ENCODE measurements at places on chromosomes 16 and 17.
A peak's percentile ranks its signal among the peaks of the same experiment; 100 is the strongest.

- DNase-seq, result no peak
Measured at GRCh38 chr17:61579961-61580360, 11.1 kb downstream of the NACA2 start.

GRCh38 chr17:43360376-43360738 is 38.4 kb upstream of the ARL4D start:
- no peak for DNase-seq

GRCh38 chr17:28735242-28735722 is 6.7 kb downstream of the NEK8 start:
- no peak for DNase-seq

GRCh38 chr17:82257473-82257872 is 16.0 kb downstream of the CSNK1D start:
- no peak for DNase-seq

DNA sequence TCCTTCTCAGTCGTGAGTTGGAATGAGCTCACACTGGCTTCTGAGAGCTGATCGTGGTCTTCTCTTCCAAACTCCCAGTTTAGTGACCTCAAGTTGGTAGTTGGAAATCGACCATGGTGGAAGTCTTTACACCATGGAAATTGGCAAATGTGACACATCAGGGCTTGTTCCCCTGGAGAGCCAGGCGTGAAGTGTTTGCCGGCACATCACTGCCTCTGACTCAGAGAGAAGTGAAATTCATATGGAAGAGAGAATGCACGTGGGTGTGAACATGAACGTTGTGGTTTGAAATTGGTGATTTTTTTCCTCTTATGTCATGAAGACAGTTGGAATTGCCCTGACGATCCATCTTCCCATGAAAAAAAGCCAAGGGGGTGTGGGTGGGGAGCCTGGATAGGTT is 47.4 kb downstream of the AXIN2 start:
- DNase-seq, result no peak

GRCh38 chr17:72461757-72462156 is 340.9 kb downstream of the SOX9 start:
- DNase-seq, result no peak

- no peak for DNase-seq
Measured at GRCh38 chr16:3127745-3128144, 7.1 kb upstream of the ZNF213 start.

- DNase-seq, result peak; percentile 44
Measured at GRCh38 chr16:85220125-85220839, 108.0 kb upstream of the CIBAR2 start.

DNA sequence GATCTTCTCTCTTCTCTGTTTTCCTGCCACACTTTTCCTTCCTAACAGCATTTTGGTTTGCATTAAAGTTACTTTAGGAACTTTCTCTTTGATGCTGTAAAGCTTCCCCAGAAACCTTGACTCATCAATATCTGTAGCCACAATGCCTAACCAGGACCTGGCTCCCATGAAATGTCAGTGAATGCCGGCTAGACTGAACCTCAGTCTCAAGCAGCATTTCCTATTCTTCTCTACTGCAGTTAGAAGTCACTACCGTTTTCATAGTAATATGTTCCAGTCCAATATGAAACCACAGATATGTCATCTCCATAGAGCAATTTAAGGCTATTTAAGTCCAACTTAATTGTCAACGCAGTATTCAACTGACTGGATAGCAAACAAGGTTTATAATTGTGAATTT is 28.9 kb downstream of the ITFG1 start:
- DNase-seq, result no peak

- DNase-seq, result no peak
Measured at GRCh38 chr17:42031584-42031983, 11.7 kb downstream of the NKIRAS2 start.

GRCh38 chr16:48556243-48556912 is 53.6 kb downstream of the N4BP1 start:
- DNase-seq, result no peak

GRCh38 chr17:38632334-38632733 is 26.6 kb upstream of the SRCIN1 start:
- no peak for DNase-seq

DNA sequence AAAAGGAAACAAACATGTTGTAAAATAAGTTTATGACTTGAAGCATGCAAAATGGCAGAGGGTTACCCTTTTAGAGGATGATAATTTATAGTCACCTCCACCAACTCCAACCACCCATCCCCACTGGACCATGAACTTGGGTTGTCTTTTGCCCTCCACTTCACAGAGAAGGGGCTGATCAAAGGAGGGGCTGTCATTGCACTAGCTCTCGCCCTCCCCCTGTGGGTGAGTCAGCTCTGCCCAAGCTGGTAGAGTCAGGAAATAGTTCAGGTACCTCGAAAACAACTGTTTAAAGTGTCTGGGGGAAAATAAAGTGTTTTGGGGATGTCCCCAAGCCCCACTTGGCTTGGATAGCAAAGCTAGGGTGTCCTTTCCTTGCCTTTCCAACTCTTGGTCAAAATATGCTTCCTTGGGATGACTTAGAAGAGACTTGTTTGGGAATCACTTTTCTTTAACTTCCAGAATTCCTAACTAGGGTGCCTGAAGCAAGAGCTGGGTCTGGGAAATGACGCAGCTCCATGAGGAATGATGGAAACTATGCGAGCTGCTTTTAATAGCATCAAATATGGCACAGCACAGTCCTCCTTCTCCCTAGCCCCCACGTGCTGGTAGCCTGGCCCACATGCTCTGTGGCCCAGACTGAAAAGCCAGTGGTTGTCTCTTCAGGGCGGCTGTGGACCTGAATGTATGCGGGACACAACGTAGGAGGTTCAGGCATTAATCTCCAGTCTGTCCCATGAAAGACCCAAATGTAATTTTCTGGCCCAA is 40.7 kb downstream of the TBX4 start:
- no peak for DNase-seq

DNA sequence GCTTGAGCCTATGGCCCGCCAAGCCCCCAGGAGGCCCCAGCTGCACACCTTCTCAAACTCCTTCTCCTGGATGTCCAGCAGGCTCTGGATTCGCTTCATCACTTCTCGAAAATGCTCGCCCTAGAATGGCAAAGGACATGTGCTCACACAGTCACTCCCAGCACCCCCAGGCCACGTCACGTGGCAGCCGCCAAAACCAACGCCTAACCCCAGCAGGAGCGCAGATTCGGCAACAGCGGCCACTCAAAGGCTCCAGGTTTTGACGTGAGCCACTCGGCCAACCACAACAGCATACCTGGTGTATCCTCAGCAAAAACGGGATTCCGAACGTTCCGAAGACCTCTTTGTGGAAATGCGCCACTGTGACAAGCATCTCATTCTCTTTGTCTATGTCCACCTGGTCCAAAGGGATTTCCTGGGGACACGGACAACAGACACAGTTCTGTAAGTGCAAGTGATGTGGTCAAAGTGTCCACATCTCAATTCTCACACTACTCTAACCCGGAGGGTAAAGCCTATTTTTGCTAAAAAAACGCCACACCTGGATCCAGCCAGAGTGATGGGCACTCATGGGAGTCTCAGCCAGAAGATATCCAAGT is 12.7 kb downstream of the LITAFD start:
- DNase-seq, result no peak

DNA sequence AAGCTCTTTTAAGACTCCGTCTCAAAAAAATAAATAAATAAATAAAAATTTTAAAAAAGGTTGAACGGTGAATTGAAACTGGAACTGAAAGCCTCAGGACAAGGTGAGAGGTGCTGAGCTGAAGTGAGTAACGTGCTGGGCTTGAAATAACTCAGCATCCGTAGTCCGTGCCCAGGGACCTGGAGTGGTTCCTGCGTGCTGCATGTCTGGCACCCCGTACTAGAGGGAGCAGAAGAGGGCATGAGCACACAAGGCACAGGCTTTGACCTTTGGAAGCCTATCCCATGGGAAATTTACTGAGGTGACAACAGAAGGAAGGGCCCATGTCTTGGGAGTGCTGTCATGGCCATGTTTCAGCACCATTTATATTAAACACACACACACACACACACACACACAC is 4.5 kb upstream of the MEIOB start:
- no peak for DNase-seq

- no peak for DNase-seq
Measured at GRCh38 chr17:14605267-14605599, 304.4 kb downstream of the HS3ST3B1 start.

- no peak for DNase-seq
Measured at GRCh38 chr16:85607321-85607765, 5.8 kb upstream of the GSE1 start.

GRCh38 chr16:67856927-67857546 is 9.5 kb upstream of the CENPT start:
- DNase-seq, result no peak

DNA sequence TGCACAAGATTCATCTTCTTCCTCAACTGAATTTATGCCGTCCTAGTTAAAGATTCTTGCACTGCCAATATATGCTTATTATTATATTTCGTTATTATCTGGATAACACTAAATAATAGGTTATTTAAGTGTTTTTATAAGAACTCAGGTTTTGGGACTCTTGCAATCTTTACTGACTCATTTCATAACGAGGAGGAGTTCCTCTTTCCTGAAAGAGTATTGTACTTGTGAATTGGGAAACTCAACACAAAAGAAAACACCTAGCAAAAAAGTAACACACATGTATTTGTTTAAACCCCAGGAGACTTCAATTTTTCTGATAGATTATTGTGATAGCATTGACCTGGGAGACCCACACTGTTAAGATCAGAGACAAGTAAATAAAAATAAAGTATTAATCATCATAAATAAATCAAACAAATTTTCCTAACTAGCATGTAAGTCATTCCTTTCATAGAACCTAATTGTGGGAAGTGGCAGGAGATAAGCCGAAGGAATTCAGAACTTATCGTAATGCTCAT is 505.8 kb downstream of the KCNJ2 start:
- DNase-seq, result no peak

DNA sequence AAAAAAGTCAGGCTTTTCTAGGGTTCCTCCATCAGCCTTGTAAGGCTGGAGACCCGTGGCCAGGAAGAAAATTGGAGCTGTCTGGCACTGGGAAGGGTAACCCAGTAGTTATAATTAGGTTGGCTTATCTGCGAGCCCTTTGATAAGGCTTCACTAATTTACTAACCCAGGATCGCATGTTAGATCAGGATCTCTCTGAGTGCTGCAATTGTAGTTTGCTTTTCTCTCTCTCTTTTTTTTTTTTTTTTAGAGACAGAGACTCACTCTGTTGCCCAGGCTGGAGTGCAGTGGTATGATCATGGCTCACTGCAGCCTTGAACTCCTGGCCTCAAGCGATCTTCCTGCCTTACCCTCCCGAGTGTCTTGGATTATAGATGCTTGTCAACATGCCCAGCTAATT is 17.0 kb downstream of the ABCC1 start:
- DNase-seq, result no peak

DNA sequence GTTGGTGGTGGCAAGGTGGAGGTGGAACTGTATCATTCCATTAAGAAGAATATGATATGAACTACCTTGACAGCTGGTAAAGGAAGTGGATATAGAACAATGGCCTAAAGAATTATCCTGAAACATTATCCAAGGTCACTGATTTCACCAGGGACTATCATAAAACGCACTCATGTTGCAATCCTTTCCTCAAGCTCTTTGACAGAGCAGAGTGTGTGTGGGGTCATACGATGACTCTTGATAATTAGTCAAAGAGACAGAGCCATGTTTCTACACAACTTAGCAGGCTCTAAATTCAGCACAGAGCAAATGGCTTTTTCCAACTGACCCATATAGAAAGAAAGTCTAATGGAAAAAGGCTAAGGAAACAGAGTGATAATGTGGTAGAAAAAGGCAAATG is 126.4 kb upstream of the ANKFN1 start:
- DNase-seq, result no peak

GRCh38 chr17:67132366-67132765 is 88.0 kb downstream of the CACNG1 start:
- no peak for DNase-seq

DNA sequence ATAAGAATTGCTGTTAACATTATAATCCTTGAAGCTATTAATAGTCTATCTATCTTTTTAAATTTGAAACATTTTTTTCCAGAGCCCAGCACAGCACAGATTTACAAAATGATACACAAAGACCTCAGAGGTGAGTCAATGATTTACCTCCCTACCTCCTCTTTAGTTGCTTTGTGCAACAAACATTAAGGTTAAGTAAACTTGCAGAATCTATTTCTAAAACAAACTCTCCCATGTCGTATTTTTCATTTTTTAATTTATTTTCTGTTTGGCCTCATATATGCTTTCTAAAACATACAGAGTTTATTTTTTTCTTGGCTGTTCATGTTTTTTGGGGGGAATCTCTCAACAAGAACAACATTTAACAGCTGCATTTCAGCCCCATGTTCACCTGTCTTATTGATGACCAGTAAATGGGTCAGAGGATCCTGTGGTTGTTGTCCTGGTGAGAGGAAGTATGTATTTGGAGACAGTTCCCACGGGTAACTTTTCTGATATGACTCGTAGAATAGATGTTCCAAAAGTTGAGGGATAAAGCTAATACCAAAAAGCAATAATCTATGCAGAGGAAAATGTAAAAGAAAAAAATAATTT is 42.6 kb downstream of the ABCA9 start:
- DNase-seq, result no peak

DNA sequence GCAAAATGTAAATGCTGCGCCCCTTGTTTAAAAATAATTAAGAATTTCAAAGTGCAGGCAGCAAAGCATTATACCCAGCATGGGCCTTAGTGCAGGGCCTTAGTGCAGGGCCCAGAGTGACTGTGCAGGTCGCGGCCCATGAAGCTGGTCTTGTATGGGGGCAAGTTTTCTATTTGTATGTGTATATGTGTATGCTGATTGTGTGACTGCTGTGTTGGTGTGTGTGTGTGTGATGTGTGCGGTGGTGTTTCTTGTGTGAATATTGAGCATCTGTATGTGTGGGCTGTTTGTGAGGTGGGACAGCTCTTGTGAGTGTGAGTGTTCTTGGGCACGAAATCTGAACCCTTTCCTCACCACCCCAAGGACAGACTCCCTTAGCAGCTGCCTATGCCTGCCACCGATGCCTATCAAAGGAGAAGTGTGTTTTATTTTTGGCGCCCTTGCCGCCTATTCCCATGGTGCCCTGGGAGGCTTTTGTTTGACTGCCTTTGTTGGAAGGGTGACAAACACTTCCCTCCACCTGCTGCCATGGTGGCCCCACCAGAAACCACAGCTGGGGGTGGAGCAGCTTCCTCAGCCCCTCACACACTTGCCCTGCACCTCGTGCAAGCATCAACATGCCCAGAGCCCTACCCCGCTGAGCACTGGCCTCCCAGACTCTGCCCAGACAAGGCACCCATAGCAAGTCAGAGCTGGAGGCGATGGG is 18.0 kb downstream of the CCR7 start:
- no peak for DNase-seq

DNA sequence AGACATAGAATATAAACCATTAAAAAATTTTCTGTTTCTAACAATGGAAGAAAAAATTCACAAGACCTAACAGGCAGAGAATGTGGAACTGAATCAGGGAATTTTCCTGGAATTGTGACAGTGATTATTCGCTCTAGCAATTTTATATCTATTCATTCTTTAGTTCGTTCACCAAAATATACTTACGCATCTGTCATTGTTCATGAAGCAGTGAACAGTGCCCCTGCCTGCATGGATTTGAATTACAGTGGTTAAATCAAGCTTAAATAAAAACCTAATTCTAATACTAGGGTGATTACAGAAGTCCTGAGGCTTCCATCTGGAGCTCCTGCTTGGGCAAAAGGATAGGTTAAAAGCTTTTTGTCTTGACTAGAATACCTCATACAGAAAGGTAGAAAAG is 48.6 kb downstream of the ABCA8 start:
- DNase-seq, result no peak

GRCh38 chr17:2972749-2973148 is 90.7 kb downstream of the OR1D5 start:
- DNase-seq, result no peak

Measured in cerebellar nuclear complex (tissue), 1 donor.